Mononuclear cell (primary cell): ENCODE measurements at places on chromosomes 12 and 14. TPM values are rescaled to one million over a fixed set of nuclear protein-coding genes. Genes with fewer than 3 reads are reported as not detected.

The LMNTD1 gene
- not detected for total RNA-seq

The BBS10 gene
- total RNA-seq: 2.3 TPM

The PROX2 gene
- 0.21 TPM for total RNA-seq

The OR6C2 gene
- total RNA-seq: not detected

The SLC24A4 gene
- total RNA-seq: 6.7 TPM

The RND1 gene
- 6.2 TPM for total RNA-seq

The NRXN3 gene
- under 0.01 TPM for total RNA-seq

The CLEC12A gene
- 33.7 TPM for total RNA-seq

The FOXN4 gene
- total RNA-seq: not detected

The AMDHD1 gene
- 0.63 TPM for total RNA-seq

The KIF26A gene
- not detected for total RNA-seq

The MGAT4C gene
- not detected for total RNA-seq

The NPC2 gene
- total RNA-seq: 166 TPM

The PLCZ1 gene
- not detected for total RNA-seq

The LMBR1L gene
- total RNA-seq: 133 TPM

The PLEK2 gene
- total RNA-seq: 3.9 TPM

The FAM181A gene
- total RNA-seq: not detected

The AICDA gene
- total RNA-seq: not detected

The MDM1 gene
- total RNA-seq: 17.2 TPM

The YY1 gene
- 80.5 TPM for total RNA-seq

The KRT80 gene
- total RNA-seq: not detected

The DIP2B gene
- total RNA-seq: 39.9 TPM

The GSC gene
- total RNA-seq: 0.42 TPM

The TAS2R31 gene
- 3.9 TPM for total RNA-seq

The FOXG1 gene
- total RNA-seq: not detected

The KRT81 gene
- not detected for total RNA-seq

The RNASE11 gene
- total RNA-seq: not detected

The NEMP1 gene
- 6.6 TPM for total RNA-seq

The PTPRO gene
- total RNA-seq: 3.4 TPM
